Fibroblast of skin of scalp (primary cell): ENCODE measurements at places on chromosomes 5 and 9.

DNA sequence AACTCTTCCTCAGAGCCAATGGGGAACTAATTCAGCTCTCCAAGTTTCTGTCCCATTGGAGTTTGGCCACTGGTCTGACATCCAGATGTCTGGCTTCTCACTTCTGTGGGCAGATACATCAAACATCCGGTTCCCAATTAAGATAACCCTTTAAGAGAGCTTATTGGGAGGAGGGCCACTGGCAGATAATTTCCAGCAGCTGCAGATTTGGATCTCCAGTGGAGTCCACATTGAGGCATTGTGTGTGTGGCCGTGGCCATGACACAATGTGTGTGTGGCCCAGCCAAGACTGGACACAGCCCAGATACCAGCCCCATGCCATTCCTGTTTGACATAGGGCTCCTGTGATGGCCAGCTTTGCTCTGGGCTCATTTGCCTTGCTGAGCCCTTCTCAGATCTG is 110.5 kb upstream of the MAP1B start:
- no peak for DNase-seq

DNA sequence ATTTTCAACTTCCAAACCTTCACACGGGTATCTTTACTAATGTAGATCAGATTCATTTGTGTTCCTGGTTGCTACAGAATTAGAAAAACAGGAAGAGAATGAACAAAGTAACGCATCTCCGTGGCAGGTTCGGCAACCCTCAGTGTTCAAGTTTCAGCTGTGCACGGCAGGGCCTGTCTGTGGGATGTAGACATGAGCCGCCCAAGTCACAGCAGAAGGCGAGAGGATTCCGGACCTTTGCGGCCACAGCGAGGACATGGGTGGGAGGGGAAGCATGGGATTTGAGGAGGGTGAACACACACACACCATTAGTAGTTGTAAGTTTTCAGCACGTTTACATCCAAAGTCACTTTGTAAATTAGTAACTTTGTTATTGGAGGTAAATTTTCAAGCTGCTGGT is 31.7 kb upstream of the CEP72 start:
- no peak for DNase-seq

GRCh38 chr5:40453689-40454088 is 226.0 kb upstream of the PTGER4 start:
- no peak for DNase-seq

GRCh38 chr9:37820142-37820541 is 19.5 kb downstream of the DCAF10 start:
- no peak for DNase-seq

DNA sequence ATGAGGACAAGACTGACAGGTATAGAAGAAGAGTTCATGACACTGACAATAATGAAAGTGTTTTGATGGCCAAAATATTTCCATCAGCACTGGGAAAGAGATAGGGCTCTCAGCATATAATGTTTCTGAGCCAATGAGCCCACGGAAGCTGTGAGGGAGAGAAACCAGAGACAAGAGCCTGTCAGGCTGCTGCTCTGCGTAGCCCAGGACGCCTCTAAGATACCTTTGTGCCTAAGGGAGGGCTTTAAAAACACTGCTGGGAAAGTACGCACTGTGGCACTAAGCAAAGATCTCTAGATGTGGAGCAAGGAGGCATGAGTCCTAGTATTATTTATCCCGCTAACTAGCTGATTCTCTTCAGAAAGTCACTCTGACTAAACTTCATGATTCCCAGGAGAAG is 11.0 kb upstream of the ELAVL2 start:
- no peak for DNase-seq

DNA sequence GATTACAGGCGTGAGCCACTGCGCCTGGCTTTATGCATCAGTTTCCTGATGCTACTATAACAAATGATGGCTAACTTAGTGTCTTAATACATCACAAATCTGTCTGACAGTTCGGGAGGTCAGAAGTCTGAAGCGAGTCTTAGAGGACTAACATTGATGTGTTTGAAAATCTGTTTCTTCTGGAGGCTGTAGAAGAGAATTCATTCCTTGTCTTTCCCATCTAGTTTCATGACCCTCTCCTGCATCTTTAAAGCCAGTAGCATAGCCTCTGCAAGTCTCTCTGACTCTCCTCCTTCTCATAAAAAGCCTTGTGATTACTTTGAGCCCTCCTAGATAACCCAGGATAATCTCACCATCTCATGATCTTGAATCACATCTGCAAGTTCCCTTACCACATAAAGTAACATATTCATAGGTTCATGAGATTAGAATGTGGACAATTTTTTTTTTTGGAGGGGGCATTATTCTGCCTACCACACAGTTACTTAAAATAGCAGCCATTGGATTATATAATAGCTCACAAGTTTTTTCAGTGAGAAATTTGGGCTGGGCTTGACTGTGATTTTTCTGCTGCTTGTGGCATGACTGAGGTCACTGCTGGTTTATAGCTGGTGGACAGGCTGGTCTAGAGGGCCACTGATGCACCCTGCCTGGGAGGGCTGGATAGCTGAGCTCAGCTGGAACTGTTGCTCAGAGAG is 134.8 kb downstream of the FBXL7 start:
- DNase-seq: peak; percentile 30

DNA sequence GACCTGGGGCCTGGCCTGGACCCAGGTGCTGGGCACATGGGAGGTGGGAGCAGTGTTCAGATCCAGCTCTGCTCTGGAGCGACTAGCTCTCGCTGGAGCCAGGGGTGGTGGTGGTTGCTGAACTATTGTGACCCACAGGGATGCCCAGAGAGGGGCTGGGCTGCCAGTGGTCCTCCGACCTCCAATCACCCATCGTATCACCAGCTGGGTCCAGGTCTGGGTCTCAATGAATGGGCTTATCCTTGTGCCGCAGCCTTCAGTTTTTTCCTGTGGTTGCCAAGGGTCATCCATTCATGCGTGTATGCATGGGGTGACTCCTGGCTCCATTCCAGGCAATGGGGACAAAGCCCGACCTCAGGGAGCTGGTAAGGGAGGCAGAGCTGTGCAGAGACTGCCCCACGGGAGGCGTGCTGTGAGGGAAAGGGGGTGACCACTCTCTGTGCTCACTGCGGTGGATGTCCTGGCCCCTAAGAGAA is 68.6 kb upstream of the RNF130 start:
- DNase-seq: no peak

DNA sequence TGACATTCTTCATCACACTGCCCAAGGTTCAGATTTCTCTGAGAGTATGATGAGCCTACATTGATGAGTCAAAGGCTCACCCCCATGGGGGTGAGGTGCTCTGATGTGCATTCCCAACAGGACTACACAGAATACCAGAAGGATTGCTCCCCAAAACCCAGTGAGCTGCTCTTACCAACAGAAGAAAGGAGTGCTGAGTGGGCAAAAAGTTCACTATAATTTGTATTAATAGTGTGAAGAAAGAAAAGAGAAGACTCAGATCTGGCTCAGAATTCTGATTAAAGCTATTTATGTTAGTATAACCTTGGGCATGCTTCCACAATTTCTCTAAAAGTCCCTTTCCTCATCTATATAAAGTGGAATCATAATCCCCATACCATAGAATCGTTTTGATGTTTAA is 46.1 kb downstream of the PRKACG start:
- DNase-seq: no peak

GRCh38 chr5:82073179-82073578 is 101.4 kb downstream of the ATG10 start:
- no peak for DNase-seq

DNA sequence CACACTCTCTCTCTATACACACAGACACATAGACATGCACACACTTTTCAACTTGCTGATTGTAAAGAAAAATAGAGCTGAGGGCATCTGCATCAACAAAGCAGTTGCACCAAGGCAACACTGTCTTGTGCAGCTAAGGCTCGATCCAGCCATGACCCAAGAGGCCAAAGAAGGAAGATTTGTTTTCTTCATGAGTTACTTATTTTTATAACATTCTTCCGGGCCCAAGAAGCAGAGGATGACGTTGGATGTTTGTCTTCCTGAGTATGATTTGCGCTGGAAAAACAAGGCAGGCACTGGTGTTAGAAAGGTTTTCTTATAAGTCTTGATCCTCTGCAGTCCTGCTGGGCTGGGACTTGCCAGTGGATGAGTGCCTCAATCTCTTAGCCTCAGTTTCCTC is 344.1 kb downstream of the ADAMTS6 start:
- DNase-seq: no peak

GRCh38 chr5:61949054-61949678 is 356.8 kb upstream of the KIF2A start:
- DNase-seq: no peak

GRCh38 chr9:123039617-123040219 is 6.3 kb downstream of the GPR21 start:
- DNase-seq: no peak

GRCh38 chr5:73902327-73903051 is 276.5 kb downstream of the ARHGEF28 start:
- DNase-seq: peak; percentile 78

- DNase-seq: peak; percentile 70
These were observed 983 bp downstream of the GCNT1 start for GRCh38 chr9:76459694-76460635.

DNA sequence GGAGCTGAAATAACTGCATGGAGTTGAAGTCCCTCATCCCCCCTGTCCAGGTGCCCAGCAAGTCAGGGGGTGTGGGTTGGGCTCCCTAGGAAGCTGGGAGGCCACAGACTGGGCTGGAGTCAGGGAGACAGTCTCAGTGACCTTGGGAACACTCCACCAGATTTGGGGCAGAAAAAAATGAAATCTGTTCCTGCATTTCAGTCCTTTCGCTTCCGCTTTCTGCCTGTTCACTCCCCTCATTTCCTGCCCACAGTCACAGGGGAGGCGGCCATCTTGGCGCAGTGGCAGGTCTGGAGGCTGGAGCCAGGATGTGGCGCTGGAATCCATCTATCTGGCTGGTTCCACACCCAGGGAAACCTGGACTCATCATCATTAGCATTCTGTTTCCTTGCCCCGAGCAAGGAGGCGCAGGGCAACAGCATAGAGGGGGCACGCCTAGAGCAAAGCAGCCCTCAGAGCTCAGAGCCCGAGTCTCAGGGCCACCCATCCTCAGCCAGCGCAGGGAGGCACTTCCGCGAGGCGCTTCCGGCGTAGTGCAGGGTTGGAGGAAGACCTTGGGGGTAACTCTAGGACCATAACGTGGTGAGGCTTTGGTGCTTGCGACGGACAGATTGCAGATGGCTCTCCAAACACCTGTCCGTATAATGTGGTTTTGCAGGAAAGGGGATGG is 86.2 kb upstream of the HSPA9 start:
- no peak for DNase-seq

GRCh38 chr5:24401773-24402172 is 243.0 kb downstream of the CDH10 start:
- no peak for DNase-seq

DNA sequence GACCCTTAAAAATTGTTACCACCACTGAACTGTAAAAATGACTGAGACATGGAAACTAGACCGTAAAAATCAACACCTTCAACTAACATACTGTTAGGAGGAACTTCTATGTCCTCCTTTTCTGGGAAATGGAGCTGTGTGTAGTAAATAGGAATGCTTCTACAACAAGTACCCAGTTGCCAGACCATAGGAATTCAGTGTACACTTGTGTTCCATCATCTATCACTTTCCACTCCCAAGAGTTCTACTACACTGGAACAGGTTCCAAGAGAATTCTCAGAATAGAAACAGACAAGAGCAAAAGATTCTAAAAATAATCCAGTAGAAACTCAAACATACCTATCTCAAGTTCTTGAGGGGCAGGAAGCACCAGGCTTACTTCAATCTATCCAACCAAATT is 23.6 kb downstream of the UBAP2 start:
- DNase-seq: no peak

GRCh38 chr5:11153670-11154382 is 392.8 kb upstream of the DAP start:
- no peak for DNase-seq

GRCh38 chr5:148853868-148854267 is 27.5 kb downstream of the ADRB2 start:
- DNase-seq: no peak

- DNase-seq: no peak
These were observed 49.6 kb downstream of the MACROH2A1 start for GRCh38 chr5:135349451-135349850.

GRCh38 chr5:95973793-95974325 is 12.2 kb upstream of the ELL2 start:
- DNase-seq: peak; percentile 46

DNA sequence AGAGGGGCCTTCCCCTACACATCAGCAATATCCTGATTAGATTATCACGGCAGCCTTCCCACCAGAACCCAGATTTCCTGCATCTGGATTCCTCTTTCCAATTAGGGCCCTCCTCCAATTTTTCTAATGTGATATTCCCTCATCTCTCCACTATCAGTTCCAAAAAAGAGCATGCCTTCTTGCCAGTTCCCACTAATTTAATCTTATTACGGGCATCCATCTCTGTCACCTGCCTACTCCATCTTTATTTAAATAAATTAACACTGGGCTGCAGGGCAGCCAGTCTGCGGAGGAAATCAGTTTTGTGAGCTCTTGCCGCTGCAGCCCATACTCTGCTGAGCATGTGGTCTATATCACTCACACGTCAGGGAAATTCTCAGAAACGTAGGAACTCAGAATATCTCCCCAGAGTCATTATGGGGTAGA is 16.6 kb upstream of the FBP2 start:
- DNase-seq: no peak

DNA sequence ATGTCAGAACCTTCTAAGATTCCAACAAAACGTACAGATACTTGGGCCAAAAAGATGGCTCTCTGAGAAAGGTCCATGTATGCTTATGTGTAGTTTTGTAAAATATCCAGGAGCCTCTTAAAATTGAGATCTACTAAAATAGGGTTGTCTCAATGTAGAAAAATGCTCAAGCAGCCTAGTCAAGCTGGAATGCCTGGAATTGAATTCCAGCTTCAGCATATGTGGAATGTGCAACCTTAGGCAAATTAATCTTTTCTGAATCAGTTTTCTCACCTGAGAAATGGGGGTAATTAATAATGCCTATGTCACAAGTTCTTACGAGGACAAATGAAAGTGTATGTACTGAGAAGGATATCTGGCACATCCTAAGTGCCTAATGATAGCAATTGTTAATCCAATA is 662.4 kb downstream of the DTWD2 start:
- DNase-seq: peak; percentile 47

DNA sequence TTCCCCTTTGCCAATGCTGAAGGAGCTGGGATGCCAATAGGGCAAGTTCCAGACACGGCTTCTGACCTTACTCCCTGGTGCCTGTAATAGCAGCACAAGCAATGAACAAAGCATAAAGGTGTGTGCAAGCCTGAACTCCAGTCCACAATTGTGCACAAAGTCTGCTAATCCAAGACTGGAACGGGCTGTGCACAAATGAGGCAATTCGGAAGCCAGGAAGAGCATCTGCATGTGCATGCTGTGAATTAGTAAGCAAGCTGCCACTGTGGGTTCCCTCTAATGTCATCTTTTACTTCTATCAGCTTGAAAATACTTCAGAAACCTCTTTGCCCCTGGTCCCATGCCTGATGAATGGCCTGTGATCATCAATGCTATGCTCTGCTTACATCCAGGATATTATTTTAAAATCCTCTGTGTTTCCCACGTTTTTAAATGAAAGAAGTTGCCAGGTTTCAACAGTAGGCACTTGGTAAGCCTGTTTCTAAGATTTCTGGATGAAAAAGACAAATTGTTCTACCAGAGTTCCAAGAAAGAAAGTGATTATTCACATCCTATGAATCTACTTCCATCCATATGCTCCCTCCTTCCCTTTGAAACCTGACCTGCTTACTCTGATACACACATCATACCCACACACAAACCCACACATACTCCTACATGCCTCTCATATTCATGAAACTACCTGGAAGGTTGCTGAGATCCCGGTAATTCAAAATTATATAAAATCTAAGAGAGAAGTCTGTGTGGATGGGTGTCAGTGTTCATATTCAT is 165.7 kb downstream of the KCTD16 start:
- DNase-seq: no peak
